ENCODE measurements at places on chromosomes 4 and X.
A peak's percentile ranks its signal among the peaks of the same experiment; 100 is the strongest.

GRCh38 chr4:170721812-170722373 is 632.1 kb upstream of the AADAT start:
- DNase-seq: no peak

DNA sequence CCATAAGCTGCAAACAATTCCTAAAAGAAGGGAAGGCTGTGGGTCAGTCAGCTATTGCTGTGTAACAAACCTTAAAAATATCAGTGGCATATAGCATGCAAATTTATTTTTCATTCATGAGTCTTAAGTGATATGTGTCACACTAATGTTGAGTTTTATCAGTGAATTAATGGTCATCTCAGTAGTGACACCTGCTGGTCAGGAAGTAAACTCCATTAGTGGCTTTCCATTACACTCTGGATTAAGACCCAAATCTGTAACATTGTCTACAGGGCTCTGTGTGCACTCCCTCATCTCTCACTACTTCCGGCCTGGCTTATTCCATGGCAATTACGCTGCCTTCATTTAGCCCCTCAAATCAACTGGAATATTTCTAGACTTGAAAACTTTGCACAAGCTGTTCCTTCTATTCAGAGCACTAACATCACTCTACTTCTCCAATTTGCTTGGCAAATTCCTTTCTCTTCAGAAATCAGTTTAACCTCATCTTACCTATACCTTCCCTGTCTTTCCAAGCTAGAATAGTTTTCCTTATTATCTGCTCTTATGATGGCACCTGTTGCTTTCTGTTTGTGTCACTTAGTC is 217.3 kb upstream of the TAPT1 start:
- peak; percentile 44 for DNase-seq

- DNase-seq: no peak
Measured at GRCh38 chr4:185358959-185359358, 36.8 kb downstream of the LRP2BP start.

GRCh38 chr4:105327222-105327621 is 146.6 kb downstream of the PPA2 start:
- DNase-seq: no peak

- no peak for DNase-seq
Measured at GRCh38 chr4:98469771-98470170, 188.6 kb downstream of the TSPAN5 start.

All from germinal center (tissue), 1 donor.